Occipital lobe (tissue), 3 donors: ENCODE measurements at places on chromosomes 5 and 9.

GRCh38 chr5:177312649-177313181 is 1.0 kb upstream of the MXD3 start:
- no peak for DNase-seq

GRCh38 chr5:82859451-82860140 is 217.6 kb downstream of the TMEM167A start:
- no peak for DNase-seq

- no peak for DNase-seq
Measured at GRCh38 chr9:69933445-69933844, 110.2 kb upstream of the MAMDC2 start.

GRCh38 chr9:135103931-135104639 is 16.6 kb downstream of the OLFM1 start:
- no peak for DNase-seq

DNA sequence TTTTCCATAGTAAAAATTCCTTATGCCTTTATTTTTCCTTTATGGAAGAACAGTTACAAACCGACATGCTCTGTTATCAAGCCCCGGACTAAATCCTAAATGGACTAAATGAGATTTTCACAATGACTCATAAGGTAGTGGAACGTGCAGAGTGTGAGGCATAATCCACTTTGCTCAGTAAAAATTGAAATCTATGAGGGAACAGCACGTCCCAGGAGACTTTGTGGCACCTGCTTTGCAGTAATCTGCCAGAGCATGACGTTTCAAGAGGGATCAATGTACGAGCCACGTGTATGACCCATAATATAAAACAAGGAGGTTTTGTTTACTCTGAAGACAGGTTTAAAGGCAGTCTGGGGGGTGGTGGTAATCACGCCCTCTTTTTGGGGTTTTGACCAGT is 83.8 kb upstream of the GNA14 start:
- DNase-seq = no peak

- no peak for DNase-seq
Measured at GRCh38 chr9:13728131-13728530, 448.6 kb upstream of the MPDZ start.

- no peak for DNase-seq
Measured at GRCh38 chr9:18126831-18127498, 347.0 kb upstream of the ADAMTSL1 start.
